ENCODE measurements at places on chromosomes 7 and 10.
A peak's percentile ranks its signal among the peaks of the same experiment; 100 is the strongest.

GRCh38 chr10:3754727-3755439 is 30.1 kb downstream of the KLF6 start:
- DNase-seq = peak; percentile 22

DNA sequence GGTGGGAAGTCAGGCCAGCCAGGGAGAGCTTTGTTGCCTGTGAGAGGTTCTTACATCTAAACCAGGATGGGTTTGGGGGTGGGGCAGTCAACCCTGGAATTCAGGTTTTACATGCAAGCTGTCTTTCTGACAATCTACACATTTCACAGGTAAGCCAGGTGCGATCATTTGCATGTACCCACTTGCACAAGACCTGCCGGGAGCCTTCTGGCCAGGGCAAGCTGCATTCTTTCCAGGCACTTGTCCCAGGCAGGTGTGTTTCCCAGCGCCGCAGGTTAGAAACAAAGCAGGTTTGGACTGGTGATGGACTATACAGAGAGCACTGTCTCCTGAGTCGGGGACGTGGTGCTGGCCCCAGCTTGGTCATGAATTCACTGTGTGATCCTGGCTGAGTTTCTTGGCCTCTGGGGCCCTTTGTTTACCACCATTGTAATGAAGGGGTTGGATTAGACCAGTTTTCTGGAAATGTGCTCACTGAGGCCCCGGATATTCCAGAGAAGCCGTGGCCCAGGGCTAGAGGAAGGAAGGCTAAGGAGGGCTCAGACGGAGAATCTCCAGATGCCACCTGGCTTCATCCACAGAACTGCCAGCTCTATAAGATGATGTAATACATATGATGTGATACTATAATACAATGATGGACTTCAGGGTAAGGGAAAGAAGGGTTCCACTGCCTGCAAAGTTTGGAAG is 205.2 kb upstream of the SVIL start:
- DNase-seq = no peak

DNA sequence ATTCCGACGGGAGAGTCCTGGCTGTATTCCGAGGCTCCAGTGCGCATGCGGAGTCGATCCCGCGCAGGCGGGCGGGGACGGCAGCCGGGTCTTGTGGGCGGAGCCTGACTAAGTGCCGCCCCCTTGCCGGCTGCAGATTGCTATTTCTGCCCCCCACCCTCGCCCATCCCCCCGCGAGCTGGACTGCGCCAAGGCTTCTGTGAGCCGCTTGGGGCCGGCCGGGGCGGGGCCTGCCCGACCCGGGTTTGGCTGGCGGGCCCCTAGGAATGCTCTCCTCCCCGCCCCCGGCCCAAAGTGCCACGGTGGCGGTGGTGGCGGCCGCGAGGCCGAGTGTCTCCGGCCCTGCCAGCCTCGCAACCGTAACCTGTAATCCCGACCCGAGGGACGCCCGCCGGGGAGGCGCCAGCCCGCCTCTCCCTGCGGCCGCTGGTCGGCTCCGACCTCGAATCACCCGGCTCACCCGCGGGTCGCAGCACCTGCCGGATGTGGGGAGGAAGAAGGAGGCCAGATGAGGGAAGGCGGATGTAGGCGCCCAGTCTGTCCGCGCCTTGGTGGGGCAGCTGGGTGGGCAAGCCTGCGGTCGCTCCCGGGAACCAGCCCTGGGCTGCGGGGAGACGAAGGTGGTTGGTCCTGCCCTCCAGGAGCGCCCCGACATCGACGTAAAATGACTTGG is 702 bp upstream of the KAZALD1 start:
- DNase-seq = peak; percentile 92

GRCh38 chr7:49778731-49779270 is 5.4 kb downstream of the VWC2 start:
- DNase-seq = no peak

- DNase-seq = no peak
These were observed 175.7 kb downstream of the GFRA1 start for GRCh38 chr10:116097239-116097784.
